CD4-positive, alpha-beta T cell treated with Interleukin-4 for 1 hour (primary cell): ENCODE measurements at places on chromosomes 4 and X.

DNA sequence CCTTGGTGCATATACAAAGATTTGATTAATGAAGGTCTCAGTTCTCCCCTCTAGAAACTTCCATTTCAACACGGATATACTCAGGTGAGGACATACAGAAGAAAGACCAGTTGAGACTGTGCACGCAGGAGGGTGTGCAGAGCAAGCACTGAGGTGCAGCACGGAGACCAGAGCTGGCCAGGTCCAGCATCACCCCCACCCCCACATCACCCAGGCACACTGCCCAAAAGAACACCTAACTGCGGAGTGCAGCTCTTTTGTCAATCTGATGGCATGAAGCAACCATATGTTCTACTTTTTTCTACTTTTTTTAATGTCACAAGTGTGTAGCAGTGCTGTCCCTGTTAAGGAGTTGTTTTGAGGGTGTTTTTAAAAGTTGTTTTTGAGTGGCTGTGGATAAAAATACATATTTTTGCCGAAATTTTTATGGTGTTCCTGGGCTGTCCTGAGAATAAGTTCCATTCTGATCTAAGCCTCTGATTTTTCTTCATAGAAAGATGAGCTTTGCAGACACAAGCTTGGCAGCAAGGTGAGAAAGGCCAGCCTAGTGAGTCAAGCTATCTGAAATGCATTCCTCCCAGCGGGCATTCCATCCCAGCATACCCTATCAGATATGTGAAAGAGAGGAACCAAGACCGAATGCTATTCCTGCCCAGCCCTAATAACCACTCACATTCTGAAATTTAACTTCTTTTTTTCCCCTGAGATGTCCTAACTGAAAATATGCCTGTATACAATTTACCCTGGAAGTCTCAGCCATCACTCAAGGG, 173.7 kb downstream of the PTTG2 start:
- no peak for DNase-seq

- DNase-seq = no peak
Measured at GRCh38 chrX:40050532-40050931, 47.2 kb downstream of the BCOR start.

- DNase-seq = no peak
Measured at GRCh38 chr4:2400841-2401609, 17.4 kb downstream of the ZFYVE28 start.

DNA sequence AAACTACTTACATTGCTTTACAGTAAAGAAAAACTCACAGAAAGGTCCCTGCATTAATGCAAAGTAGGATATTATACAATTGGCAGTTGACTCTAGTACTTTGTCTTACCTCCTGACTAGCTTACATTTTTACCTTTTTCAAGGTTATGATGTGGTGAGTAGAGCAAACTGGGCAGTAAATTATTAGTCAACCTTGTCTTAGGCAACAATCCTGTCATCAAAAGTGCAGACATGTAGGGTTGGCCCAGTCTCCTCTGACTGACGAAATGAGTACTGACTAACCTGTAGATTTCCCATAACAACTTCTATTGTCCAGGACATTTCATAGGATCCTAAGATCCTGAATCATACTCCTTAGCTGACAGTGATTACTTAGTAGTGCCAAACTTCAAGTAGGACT, 142.0 kb upstream of the NUDT6 start:
- DNase-seq = no peak

- DNase-seq = peak; percentile 89
Measured at GRCh38 chrX:72105436-72105835, 26.3 kb downstream of the RTL5 start.

DNA sequence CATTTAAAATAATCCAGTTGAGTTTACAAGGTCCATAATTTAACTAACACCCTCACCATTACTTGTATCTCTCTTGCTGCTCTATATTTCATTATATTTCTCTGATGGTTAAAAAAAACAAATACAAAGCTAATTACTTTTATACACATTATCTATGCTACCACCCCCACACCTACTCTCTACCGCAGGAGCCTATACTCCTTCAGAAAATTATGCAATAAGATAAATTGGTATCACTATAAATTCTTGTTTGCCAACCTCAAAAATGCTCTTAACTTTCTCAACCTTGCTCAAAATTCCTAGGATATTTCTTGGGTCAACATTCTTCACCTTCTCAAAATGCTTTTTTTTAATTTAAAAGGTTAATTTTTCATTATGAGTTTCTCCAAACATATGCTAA, 282.7 kb downstream of the KCTD8 start:
- DNase-seq = no peak

DNA sequence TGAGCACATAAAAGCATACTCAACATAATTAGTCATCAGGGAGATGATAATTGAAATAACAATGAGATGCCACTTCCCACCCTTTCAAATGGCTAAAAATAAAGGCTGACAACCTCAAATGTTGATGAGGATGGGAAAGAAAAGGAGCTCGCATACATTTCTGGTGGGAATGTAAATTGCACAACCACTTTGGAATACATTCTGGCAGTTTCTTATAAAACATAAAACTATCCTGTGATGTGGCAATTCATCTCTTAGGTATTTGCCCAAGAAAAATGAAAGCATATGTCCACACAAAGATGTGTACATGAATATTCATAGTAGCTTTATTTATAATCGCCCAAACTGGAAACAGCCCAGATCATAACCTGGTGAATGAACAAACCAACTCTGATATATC, 687 bp upstream of the ZNF275 start:
- no peak for DNase-seq

- no peak for DNase-seq
Measured at GRCh38 chr4:42150653-42151567, 1.5 kb downstream of the BEND4 start.

DNA sequence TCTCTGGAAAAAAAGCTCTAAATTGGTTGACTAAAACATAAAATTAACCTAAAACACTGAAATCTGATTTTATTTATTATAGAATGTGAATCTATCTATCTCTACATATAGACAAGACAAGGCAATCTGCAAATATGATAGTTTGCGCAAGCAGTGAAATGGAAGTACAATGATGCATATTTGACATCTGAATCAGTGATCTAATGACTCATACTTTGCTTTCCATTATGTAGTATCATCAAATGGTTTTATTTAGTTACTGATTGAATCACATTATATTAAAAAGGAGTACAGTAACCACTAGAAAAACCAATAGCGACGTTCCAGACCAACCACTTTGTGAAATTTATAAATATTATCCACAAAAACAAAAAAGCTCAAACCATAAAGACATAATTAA, 1969.3 kb downstream of the PCDH7 start:
- DNase-seq = no peak

DNA sequence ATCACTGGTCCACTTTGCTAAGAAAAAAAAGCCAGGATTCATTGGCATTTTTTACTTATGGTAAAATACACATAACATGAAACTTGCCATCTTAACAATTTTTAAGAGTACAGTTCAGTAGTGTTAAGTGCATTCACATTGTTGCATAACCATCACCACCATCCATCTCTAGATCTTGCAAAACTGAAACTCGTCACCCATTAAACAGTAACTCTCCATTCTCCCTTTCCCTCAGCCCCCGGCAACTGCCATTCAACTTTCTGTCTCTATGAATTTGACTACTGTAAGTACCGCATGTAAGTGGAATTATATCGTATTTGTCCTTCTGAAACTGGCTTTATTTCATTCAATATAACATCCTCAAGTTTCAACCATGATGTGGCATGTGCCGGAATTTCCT, 56.3 kb upstream of the LNX1 start:
- no peak for DNase-seq

DNA sequence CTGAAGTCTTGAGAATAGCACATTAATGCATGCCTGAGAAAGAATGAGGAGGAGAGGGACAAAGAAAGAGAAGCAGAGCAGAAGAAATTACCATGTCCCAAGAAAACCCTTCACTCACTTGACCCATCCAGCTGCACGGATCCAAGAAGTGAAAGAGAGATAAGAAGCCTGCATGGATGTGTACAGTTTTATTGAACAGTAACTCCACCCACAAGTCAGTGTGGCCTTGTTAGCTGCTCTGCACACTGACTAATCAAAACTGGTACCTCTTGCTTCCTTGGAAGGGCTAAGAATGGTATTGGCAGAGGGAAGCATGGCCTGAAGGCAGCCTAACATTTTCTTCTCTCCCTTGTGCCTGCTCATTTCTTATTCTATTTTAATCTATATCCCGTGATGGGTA, 163.9 kb downstream of the SLC7A11 start:
- DNase-seq = no peak

DNA sequence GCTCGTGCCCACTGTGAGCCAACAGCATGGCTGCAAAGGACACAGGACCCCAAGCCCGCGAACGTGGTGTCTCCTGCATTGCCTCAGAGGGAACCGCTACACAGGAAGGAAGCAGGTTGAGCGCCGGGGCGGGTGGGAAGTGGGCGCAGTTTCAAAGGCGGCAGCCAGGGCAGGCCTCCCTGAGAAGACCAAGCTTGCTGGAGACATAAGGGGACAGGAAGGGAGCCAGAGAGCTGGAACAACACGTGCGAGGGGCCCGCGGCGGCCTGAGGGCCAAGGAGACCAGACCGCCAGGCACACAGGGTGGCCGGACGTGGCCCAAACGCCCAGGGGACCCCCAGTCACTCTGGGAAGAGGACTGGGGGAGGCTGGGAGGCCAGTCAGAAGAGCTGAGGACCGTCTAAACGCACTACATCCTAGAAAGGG, 32.0 kb downstream of the CTBP1 start:
- DNase-seq = peak; percentile 66

- peak; percentile 62 for DNase-seq
Measured at GRCh38 chrX:124338733-124339514, 6.5 kb downstream of the TEX13D start.

DNA sequence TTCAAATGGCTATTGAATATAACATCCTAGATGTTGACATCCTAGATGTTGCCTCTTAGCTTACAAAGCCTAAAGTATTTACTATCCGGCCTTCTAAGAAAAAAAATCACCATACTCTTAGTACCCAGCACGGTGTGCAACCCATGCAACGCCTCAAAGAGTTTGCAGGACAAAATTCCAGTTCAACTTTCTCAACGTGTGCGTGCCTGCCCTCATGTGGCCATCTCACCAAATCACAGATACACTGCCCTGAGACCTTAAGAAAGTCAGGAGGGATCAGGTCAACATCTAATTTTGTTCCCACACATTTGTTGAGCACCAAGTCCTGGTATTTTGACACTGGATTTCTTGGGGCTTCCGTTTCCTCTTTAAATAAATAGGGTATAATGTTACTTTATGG, 68.3 kb downstream of the CRMP1 start:
- no peak for DNase-seq

GRCh38 chr4:145098675-145099037, 545 bp downstream of the ABCE1 start:
- peak; percentile 60 for DNase-seq
